GM03348 (cell line): ENCODE measurements at places on chromosomes 6 and 20.

GRCh38 chr6:56902641-56903464 lies 52.1 kb upstream of the BEND6 start:
- DNase-seq, result peak; percentile 51

DNA sequence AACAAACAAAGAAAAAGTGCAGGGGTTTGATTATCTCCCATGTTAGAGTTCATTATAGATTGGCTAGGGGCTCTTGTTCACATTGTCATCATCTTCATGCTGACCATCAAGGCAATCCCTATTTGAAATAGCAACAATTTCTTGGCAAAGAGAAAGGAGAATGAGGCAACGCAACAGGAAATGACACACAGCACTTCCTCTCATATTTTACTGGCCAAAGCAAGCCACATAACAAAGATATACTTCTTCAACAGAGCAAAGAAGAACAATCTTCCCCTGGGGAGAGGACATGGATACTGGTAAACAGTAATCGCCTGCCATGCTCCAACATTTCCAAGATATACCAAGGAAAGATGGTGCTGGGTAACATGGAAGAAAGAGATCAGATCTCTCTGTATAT lies 29.8 kb downstream of the EPM2A start:
- peak; percentile 20 for DNase-seq

- DNase-seq, result no peak
Observed at GRCh38 chr6:113920663-113921267, 50.2 kb downstream of the HDAC2 start.

DNA sequence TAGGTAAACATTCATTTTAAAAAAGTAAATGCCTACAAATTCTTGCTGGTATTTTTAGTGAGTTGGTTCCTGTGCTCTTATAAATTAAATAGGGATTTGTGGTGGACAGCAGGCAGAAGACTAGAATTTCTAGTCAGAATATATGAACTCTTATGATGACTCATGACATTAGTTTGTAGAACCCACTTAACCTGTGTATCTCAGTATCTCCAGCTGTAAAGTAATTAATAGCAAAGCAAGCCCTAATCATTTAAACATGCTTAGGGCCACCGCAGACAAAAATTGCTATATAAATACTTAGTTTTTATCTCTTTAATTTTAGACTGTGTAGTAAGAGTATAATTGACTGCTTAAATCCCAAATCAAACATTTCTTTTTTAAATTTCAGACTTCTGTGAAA lies 2.4 kb downstream of the FAM135A start:
- no peak for DNase-seq

DNA sequence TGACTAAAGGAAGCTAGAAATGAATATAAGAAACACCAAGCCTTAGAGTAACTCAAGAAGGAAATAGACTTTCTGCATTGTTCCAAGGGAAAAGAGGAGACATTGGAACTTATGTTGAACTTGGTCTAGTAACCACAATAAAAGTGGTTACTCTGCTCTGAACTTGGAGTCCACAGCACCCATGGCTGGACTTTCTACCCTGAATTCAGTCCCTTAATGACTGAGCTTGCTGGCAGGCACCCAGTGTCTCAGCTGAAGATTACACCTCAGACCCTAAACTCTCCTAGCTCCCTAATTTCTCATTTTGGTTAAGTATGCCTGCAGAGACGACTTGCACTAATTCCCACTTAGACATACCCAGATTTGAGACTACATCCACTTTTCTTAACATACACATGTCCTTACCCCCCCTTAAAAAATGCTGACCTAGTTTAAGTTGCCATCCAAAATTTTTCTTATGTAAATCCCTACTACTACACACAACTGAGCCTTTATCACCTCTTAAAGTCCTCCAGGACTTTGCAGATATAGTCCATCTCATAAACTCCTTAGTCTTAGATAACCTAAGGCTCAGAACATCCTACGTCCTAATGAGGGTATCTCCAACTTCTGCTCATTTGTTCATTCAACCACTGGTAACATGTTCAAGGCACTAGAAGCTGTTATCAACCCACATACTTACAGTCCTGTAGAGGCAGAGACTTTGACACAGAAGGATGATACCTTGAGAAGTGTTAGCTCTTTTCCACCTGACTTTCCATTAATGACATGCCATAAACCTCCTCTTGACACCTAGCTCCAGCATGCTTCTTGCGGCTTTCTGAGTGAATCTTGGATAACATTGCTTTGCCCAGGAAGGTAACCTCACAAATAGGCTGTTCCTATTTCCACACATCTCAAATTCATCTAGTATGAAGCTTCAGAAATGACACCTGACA lies 129.8 kb downstream of the ALDH8A1 start:
- DNase-seq, result peak; percentile 13

GRCh38 chr6:149727793-149728498 lies 10.0 kb upstream of the LATS1 start:
- DNase-seq, result no peak

DNA sequence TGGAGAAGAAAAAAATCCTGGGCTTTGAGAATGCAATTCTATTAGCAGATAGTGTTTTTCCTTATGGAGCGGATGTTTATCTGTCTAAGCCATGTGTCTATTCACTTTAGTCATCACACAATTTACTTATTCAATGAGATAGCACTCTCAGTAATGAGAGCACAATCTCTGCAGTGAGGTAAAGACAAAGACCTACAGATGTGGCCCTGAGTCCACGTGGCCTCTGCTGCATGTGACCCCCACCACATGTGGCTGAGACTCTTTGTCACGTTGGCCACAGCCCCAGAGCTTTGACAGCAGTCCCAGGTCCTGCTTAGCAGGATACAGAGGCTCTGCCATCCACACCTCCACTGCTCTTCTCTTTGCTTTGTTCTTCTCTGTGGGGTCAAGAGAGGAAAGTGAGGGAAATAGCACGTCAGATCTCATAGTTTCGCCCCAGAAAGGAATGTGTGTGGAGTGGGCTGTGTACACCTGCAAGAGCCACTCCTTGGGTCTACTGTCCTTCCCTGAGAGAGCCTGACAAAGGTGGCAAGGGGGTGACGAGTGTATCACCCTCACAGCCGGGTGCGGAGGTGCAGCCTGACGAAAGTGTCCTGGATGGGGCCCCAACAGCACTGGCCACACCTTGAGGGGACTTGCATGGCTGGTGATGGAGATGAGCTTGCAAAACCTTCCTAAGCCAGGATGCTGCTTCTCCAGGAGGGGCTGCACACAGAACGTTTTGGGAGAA lies 40.7 kb downstream of the ZNF831 start:
- DNase-seq, result no peak

DNA sequence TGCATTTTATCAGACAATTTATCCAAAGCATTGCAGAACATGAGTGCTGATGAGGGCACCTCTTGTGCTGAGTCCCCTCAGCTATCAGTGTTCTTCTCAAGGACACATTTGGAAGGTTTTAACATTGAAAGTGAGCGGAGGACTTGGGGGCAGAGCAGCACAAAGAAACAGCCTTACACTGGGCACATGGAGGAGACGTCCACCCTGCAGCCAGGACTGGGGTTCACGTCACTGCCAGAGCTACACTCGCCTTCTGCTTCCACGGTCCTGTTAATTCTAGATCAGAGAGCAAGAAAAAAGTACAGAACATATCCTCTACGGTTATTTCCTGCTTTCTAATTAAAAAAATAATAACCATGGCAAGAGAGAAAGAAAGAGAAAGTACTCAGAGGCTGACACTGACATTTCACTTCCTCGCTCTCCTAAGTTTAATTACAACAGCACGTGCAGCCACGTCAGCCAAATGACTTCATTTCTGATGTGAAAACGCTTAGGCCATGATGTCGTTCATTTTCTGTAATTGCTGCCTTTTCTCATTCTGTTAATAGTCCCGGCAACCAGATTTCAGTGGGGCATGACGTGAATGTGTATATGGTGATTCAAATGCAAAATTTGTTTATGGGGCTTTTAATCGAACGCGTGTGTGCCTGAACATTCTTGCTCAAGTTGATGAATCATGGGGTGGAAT lies 5.1 kb downstream of the PRND start:
- peak; percentile 49 for DNase-seq

DNA sequence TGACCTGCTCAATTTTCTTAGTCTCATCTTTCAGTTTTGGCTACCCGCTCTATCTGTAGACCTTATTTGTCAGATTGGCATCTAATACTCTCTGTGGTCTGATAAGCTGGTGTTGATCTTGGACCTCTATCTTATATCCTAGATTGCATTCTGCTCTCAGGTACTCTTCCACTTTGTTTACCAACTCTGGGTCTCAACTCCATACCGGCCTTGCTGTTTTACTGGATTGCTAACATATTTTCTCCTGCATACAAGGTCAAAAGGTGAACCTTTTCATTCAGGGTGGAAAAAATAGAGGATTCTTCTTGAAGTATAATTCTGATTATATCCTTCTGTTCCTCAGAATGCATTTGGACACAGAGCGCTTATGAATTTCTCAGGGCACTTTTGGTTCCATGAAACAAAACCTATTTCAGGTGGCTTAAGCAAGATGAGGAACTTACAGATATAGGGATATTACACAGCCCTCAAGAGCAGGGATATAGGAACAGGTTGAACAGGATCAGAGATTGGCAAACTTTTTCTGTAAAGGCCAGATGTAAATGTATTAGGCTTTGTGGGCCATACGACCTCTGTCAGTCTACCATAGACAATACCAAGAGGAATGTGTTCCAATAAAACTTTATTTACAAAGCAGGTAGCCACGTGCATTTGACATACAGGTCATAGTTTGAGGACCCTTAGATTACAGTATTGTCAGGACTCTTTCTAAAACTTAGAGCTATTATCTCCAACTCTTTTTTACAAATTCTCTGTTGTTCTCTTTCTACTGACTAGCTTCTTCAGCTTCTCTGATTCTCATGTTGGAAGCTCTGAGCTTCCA lies 2.5 kb upstream of the SH3BGRL2 start:
- no peak for DNase-seq

GRCh38 chr6:24642061-24642460 lies 3.9 kb downstream of the KIAA0319 start:
- no peak for DNase-seq

DNA sequence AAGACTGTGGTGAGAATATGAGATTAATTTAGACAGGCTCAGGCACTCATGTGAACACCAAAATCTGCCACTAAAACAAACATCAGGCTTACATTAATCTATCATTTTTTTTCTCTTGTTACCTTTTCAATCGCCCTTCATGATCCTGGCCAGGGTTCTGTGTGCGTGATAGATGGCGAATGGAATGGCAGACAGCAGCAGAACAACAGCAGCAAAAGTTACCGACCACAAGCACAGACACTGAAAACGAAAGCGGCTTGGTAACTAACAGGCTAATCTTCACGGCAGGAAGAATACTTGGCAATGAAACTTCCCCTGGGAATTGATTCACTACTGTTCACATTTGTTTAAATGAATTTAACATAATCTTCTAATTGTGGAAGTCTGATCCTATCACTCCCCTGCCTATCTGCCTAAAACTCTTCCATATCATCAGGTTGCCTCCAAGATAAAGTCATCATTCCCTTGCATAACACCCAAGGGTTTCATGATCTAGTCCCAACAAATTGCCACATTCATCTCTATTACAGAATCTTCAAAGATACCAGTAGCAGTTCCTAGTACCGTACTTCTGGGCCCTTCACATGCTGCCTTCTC lies 28.7 kb downstream of the PTPRK start:
- peak; percentile 19 for DNase-seq

DNA sequence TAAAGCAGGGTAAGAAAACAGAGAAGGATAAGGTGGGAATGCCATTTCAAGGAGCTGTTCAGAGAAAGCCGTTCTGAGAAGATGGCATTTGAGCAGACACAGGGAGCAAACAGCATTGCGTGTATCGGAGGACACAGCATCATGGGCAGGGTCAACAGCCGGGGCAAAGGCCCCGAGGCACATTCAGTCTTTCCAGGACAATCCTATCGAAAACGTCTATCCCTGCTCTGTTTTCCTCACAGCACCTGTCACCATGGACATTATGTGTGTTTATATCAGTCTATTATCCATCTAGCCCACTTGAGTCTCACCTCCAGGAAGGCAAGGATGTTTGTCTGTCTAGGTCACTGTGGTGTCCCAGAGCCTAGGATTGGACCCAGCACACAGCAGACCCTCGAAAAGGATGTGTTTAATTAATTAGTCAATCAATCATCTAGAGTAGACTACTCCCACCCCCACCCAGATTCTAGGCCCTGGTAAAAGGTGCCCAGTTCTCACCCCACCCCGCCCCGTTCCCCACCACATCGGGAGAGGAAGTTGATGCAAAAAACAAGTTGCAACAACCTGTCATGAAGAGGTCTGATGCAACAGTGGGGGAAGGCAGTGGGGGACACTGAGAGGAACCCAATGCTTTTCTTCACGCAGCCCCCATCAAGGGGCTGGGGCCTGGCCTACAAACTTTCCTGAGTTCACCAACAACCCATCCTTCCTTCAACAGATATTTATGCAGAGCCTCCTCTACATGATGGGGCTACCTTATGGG lies 66.6 kb downstream of the PREX1 start:
- no peak for DNase-seq
